ENCODE measurements at places on chromosomes 12 and 14.

- DNase-seq, result no peak
Observed at GRCh38 chr14:40232302-40232701, 800.1 kb upstream of the FBXO33 start.

- DNase-seq, result no peak
Observed at GRCh38 chr14:58994130-58994529, 194.3 kb upstream of the DAAM1 start.

GRCh38 chr14:20597108-20597507 is 5.9 kb upstream of the RNASE12 start:
- DNase-seq, result no peak

- DNase-seq, result no peak
Observed at GRCh38 chr12:8012651-8013309, 19.7 kb upstream of the FOXJ2 start.

DNA sequence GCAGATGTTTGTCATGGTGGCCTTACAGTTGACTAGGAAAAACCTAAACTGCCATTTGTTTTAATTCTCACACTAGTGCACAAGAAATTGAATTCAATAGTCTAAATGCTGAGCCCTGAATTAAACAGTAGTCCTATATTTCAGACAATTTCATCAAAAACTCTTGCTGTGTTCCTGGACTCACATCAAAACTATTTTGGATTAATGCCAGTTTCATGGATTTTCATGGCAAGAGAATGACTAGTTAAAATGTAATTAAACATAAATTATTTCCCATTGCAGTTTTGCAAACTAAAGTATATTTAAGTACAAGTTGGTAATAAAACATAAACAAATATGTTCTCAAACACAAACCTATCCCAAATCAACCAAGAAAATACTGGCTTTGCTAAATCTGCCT is 468.0 kb upstream of the PRICKLE1 start:
- no peak for DNase-seq

DNA sequence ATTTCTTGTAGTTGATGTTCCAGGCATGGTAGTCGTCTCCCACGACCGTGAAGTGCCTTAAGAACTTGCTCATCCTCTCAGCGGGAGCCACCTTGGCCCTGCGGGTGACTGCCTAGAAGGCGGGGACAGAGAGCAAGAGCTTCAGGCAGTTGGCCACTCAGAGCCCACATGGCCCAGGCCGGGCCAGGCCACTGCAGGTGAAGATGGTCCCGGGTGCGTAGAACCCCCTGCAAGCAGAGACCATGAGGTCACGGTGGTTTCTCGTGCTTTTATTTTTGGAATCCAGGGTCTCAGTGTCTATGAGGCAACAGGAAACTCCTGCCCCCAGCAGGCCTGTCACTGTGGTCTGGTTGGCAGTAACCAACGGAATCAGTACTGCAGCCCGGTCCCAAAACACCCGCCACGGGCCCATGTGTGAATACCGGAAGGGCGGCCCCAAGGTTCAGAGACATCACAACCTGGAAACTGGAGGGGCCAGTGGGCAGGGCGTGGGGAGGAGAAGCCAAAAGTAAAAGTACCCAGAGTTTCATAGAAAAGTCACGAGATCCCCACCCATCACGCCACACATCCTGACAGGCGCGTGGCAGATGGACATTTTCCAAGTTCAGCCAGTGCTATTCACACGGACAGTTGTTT is 27.5 kb downstream of the HVCN1 start:
- DNase-seq, result no peak

DNA sequence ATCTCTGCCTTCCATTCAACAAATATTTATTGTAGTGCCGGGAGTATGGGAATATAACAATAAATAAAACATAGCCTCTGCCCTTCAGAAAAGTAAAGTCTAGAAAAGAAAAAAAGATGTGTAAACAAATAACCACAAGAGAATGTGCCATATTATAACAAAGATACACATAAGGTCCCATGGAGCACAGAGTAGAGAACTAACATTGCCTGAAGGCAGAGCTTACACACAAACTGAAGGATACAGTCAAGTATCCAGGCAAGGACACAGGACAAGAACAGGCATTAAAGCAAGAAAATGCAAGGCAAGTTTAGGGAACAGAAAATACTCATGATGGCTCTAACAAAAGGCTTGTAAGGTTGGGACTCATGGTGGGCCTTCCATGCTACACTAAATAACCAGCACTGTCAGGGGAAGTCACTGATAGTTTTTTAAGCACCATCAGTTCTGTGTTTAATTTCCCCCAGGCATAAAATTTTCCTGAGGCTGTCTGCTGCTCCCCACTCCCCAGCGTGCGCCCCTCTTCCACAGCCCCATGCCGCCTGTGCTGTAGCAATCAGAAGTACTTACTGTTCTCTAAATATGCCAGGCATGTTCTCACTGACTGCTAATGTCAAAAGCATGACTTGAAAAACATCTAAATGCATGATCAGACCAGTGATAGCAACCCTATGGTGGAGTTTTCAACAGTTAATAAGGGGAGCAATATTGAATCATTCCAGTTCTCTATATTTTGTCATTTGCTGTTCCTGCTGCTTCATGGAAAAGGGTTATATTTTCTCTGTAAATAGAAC is 77.8 kb downstream of the ANKS1B start:
- DNase-seq, result no peak

- no peak for DNase-seq
Observed at GRCh38 chr14:101875727-101876554, 88.4 kb upstream of the DYNC1H1 start.

GRCh38 chr14:71354142-71354541 is 446.9 kb downstream of the PCNX1 start:
- DNase-seq, result no peak

- no peak for DNase-seq
Observed at GRCh38 chr14:20501346-20501745, 4.0 kb upstream of the RNASE10 start.

- no peak for DNase-seq
Observed at GRCh38 chr14:39762576-39763401, 330.6 kb upstream of the FBXO33 start.

DNA sequence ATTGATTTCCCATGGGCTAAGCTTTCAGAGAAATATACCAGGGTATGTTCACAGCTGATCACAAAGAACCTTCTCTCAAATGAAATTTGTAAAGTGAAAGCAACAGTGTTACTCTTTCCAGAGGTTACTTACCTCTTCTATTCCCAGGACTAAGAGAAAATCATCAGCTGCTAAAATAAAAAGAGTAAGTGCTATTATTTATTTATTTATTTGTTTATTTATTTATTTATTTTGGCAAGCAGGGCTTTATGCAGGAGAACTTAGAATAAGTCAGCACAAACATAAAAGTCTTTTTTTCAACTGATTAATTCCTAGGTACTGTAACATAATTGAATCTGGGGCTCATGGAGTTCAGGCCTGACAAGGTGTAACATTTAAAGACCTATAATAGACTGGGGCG is 93.9 kb upstream of the SYT10 start:
- DNase-seq, result no peak

- DNase-seq, result no peak
Observed at GRCh38 chr12:29762637-29763300, 21.0 kb downstream of the TMTC1 start.

- DNase-seq, result no peak
Observed at GRCh38 chr14:65206448-65207096, 104.3 kb upstream of the MAX start.

DNA sequence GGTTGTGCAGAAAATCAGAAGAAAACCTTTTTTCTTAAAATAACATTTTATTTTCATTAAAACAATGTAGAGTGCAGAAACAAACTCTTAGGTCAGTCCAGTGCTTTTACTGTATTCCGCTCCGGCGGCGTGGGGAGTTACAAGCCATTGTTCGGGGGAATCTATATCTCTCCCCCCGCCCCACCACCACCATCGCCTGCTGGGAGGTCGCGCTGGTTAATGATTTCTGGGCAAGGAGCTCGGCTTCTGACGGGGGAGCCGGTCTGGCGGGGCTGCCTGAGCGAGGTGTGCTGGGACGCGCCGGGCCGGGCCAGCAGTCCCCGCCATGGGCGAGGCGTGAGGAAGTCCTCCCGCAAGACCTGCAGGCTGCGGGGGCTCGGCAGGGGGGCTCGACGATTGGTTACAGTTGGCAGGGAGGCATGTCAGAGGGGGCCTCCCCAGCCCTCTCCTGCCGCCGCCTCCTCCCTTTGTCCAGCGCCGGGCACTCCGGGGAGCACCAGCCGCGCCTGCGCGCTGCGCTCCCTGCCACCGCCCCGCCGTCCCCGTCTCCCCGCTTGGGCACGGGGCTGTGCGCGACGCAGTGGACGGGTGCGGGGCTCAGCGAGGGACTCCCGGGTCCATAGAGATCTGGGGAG is 1.0 kb upstream of the DUSP6 start:
- DNase-seq, result no peak

DNA sequence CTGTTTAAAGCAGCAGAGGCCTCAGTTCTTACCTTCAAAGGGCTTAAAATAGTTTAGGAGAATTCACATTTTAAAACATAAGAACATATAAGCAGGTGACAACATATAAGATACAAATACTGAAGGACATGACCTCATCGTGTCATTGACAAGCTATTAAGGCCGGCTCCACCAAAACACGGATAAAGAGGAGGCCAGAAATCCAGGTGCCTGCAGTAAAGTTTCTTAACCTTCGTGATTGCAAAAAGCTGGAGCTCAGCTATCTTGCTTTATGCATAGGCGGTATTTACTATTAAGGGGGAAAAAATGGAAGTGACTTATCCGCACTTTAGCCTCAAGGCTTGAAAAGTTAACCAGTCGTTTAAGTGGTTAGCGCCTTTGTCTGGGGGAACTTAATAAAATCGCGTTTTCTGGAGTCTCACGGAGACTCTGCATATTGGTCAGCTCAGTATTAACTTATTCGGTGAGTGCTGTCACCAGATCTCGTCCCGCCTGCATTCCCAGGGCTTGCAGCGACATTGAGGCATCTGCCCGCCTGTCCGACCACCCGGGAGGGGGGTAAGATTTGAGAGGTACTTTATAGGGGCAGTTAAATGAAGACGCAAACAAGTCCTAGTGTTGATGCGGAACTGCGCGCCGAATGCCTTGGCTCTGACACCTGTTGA is 1.1 kb upstream of the SP1 start:
- no peak for DNase-seq

DNA sequence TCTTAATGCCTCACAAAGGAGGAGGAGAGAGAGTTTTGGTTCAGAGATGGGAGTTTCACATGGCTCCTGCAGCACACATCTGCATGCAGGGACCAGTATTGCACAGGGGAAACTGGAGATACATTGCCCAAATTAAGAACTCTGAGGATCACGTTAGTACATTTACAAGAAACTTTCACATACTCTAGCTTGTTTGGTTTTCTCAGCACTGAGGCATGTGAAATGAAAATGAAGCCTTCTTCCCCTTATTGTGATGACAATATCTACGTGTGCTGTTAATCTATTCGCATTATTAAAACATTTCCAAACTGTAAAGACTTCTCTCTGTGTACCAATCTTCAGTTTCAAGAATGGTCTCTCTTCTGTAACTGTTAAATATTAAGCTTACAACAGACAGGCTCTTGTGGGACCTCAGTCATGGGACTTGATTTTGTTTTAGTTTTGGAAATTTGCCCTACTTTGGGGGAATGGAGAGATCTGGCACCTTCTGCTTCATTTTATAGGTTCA is 124.7 kb downstream of the DAAM1 start:
- no peak for DNase-seq

- DNase-seq, result no peak
Observed at GRCh38 chr12:132904718-132905328, 17.4 kb upstream of the CHFR start.

DNA sequence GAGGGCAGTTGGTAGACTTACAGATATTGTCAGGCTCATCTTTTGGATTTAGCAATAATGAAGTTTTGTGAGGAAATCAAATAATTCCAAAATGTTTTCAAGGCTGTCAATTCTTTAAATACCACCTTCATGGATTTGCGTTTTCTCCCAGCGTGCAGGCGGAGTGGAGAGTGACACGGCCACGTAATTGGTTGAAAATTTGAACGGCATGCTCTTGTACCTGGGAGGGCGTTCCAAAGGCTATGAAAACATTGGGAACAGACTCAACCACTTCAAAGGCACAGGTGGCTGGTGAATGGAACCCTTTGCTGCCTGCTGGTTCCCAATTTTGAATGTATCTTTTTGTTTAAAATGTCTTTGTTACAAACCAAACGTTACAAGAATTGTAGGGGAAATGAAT is 12.4 kb downstream of the SMIM41 start:
- DNase-seq, result no peak

DNA sequence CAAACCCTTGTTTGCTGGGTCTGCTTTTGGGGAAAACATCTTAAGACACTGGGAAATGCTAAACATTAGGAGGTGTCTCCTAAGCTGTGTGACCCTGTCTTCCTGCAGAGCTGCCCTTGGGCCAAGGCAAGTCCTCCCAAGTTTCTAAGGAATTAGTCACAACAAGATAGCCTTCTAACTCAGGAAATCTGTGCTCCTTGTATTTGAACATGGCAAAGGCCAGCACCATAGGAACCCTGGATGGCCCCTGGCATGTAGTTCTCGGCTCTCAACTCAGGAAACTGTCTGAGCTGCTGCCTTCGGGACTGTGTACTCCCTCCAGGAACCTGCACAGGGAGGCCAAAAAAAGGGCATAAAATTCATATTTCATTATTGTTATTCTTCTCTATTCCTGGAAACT is 37.6 kb upstream of the LTBP2 start:
- DNase-seq, result no peak

- no peak for DNase-seq
Observed at GRCh38 chr12:2745655-2746054, 49.1 kb upstream of the FKBP4 start.

- DNase-seq, result no peak
Observed at GRCh38 chr12:121261398-121261797, 35.1 kb downstream of the CAMKK2 start.

DNA sequence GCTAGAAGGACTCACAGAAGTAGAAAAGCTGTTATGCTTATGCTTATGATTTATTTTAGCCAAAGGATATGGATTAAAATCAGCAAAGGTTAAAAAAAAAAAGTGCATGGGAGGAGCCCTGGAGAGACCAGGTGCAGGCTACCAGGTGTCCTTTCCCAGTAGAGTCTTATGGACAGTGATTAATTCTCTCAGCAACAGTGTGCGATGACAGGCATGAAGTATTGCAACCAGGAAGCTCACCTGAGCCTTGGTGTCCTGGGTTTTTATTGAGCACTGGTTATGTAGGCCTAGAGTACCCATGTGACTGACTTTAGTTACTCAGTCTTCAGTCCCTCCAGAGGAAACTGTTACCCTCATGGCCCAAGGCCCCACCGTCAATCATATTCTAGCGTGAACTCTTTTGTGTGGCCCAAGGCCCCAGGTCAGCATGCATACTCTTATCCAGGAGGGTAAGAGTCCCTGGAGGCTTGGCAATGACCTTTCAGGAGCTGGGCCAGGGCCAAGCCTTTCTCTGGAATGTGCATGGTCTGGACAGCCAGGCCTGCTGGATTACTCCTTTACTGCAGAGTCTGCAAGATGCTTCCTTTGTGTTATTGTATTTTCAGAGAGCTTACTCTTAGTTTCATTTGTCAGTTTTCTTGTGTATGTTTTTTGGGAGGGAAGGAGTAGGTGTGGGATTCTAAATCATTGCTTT is 69.6 kb upstream of the RD3L start:
- no peak for DNase-seq

GRCh38 chr14:75158843-75159614 is 17.4 kb downstream of the TMED10 start:
- no peak for DNase-seq

- no peak for DNase-seq
Observed at GRCh38 chr14:74570696-74571095, 41.3 kb downstream of the LTBP2 start.
